Nephron progenitor cell (in vitro differentiated cells): ENCODE measurements at places on chromosomes 5 and 9.

DNA sequence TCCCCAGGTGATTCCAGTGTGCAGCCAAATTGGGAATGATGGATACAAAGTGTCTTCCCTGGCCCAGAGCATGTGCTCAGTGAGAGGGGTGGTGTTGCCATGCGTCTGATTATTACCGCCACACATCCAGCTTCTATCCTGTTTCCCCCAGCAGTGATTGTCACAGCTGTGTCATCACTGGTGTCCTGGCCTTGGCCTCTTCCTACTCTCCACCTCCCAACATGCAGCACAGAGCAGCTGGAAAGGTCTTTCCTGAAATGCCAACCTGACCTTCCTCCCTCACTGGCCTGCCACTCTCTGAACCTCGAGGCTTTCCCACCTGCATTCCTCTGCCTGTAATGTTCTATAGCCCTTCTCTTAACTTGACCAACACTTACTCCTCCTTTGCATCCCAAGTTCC, 60.0 kb downstream of the TMOD1 start:
- no peak for DNase-seq

DNA sequence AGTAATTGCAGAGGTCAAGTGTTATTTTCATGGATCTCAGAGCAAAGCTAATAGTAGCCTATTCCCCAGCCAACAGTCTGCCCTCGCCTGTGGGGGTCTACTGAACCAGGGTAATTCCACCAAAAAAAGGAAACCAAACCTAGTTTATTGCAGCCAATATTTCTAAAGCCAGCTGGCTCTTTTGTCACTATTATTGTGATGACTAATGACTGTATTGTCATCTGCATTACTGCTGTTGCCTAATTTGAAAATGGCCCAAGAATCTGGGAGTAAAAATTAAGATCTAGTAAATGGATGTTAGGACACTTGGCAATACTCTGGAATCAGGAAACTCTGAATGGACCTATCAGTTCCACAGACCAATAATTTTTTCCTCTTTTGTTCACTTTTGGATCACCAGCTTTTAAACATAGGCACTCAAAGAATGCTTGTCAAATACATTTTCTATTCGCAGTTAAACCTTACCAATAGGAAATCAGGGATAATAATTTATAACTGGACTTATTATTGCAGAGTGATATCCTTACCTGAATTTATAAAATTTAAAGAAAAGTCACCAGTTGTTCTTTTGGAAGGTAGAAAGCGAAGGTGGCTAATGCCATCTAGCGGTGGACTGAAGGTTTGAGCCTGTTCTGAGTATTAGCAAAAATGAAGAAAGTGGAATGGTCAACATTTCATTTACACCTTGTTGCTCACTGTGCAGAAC, 69.2 kb downstream of the SYK start:
- DNase-seq, result peak; percentile 36

DNA sequence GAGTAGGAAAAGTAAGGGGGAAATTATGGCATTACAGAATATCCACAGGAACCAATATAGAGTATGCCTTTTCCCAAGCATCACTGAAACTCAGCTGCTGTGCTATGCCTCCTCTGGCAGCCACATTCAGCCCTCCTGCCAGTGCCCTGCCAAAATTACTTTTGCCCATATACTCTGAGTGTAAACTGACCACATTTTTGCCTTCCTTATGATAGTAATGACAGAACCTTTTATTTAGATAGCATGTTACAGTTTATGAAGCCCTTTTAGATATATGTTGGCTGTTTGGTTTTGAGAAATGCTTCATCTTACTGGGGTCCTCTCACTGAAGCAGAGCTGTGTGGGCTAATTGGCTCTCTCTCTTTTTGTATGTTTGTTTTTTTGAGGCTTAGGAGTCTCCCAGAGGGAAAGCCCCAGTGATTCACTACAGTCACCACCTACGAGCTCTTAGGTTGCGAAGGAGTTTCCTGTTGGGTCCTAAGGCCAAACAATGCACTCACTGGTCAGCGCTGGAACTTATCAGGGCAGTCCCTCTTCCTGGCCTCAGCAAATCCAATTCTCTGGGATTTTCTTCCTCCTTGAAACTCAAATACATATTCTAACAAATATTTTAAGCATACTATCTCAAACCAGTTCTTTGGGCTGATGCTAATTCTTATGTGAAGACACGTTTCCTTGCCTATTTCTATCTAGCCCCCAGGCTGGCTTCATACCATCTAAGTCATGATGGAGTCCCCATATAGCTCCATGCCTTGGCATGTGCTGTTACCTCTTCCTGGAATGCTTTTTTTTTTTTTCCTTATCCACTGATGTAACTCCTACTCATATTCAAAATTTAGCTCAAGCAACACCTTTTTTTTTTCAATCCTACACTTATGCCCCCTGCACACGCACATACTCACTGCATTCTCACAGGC, 3.7 kb downstream of the PHF24 start:
- no peak for DNase-seq

DNA sequence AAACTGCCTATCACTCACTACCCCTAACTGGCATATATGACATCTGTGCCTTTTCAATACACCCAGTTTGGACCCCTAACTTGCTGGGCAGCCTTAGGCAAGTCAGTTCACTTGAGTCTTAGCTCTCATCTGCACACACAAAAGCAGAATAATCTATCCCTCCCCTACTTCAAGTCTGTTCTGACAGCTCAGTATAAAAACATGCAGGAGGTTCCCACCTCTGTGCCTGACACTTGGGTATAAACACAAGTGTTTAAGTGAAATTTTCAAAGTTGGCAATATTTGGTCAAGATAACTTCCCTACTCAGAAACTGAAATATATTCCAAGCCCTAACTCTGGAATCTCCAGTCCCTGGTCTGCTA, 12.6 kb downstream of the HNRNPH1 start:
- no peak for DNase-seq

DNA sequence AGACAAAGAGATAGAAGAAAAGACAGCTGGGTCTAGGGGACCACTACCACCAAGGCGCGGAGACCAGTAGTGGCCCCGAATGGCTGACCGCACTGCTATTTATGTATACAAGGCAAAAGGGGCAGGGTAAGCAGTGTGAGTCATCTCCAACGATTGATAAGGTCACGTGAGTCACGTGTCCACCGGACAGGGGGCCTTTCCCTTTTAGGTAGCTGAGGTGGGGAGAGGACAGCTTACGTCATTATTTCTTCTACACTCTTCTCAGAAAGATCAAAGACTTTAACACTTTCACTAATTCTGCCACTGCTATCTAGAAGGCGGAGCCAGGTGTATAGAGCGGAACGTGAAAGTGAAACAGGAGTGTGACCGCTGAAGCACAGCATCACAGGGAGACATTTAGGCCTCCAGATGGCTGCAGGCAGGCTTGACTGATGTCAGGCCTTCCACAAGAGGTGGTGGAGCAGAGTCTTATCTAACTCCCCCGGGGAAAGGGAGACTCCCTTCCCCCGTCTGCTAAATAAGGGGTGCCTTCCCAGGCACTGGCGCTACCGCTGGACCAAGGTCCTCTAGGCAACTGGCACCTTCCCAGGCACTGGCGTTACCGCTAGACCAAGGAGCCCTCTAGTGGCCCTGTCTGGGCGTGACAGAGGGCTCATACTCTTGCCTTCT, 6.1 kb upstream of the PRR16 start:
- peak; percentile 59 for DNase-seq

- DNase-seq, result no peak
Observed at GRCh38 chr5:151285683-151286082, 17.9 kb downstream of the SLC36A3 start.

- DNase-seq, result peak; percentile 69
Observed at GRCh38 chr5:127313847-127314473, 23.4 kb downstream of the MEGF10 start.

DNA sequence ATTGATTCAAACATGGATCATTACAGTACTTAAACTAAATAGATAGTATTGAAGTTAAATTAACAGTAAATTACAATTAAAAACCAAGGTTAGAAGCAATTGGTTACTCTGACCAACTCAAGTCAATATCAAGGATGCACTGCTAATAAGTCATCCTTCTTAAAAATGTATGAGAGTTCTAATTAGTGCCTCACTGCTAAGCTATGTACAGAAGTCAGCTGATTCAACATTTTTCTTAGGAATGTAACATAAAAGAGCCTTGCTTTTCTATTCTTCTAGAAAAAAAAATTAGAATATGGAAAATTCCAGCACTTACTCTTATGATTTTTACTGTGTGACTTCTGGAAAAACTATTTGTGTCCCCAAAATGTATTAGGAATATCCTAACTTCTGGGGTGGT, 75.7 kb upstream of the FBN2 start:
- no peak for DNase-seq

GRCh38 chr9:35432076-35432475, 57.8 kb upstream of the RUSC2 start:
- no peak for DNase-seq

GRCh38 chr5:138338411-138339090, 485 bp downstream of the FAM53C start:
- peak; percentile 15 for DNase-seq

DNA sequence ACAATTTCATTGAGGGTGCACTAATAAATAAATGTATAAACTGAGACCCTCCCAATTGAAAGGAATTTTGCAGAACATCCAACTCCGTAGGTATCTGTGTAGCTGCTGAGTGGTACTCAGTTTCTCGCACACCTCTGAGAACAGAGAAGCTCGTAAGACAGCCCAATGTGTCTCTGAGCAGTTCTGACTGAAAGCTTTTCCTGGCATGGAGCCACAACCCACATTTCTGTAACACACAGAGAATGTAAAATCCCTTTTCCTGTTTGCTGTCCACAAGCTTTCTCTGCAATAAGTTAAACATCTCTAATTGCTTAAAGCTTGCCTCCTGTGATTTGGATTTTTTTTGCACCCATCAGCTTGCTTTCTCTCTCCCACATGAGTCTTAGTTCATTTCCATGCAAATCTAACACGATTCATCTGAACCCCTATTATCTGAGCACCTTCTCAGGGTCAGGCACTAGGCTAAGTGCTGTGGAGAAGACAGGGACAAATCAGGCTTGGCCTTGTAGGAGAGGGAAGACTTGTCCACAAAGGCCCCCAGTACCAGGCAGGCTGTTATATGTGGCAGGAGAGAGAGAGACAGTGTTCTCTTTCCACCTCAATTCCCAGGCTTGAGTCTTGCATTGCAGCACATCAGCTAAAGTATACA, 44.2 kb upstream of the COL15A1 start:
- no peak for DNase-seq

DNA sequence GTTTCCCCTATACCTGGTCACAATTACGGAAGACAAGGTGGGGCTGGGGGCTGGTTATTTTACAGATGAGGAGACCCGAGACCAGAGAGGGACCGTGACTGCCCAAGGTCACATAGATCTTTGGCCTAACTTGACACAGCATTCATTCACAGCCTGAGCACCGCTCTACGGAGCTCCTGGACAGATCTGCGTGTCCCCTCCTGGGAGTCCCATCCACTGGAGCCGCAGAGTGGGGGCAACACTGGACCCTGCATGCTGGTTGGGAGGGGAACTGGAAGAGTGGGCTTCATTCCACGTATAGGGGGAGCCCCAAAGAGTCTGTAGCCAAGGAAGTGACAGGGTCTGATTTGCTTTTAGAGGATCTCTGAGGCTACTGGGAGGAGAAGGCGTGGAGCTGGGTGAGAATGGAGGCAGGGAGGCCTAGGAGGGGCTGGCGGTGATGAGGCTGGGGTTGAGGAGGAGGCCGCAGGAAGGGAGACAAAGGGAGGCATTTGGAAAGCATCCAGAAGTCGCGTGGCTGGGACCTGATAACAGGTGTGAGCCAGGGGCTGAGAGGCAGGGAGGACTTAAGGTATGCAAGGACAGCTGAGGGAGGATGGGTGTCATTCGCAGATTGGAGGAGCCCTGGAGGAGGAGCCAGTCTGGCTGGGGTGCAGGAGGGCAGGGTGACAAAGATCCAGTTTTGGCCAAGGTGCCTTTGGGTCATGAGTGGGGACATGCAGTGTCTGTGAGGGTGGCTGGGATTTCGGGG, 64.3 kb upstream of the IER5L start:
- DNase-seq, result no peak

DNA sequence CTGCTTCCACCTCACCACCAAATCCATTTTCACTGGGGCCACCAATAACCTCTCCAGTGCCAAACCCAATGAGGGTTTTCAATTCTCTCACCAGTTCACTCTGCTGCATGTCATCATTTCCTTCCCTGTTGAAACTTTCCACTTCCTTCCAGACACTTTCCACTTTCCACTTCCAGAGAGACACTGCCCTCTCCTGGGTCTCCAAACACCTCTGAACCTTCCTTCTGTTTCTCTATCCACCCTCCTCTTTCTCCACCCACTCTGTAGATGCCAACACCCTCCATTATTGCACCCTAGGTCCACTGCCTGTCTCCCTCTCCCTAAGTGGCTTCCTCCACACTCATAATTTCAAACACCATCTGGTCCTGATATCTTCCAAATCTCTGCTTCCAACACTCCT, 39.6 kb downstream of the PDE6A start:
- DNase-seq, result no peak

DNA sequence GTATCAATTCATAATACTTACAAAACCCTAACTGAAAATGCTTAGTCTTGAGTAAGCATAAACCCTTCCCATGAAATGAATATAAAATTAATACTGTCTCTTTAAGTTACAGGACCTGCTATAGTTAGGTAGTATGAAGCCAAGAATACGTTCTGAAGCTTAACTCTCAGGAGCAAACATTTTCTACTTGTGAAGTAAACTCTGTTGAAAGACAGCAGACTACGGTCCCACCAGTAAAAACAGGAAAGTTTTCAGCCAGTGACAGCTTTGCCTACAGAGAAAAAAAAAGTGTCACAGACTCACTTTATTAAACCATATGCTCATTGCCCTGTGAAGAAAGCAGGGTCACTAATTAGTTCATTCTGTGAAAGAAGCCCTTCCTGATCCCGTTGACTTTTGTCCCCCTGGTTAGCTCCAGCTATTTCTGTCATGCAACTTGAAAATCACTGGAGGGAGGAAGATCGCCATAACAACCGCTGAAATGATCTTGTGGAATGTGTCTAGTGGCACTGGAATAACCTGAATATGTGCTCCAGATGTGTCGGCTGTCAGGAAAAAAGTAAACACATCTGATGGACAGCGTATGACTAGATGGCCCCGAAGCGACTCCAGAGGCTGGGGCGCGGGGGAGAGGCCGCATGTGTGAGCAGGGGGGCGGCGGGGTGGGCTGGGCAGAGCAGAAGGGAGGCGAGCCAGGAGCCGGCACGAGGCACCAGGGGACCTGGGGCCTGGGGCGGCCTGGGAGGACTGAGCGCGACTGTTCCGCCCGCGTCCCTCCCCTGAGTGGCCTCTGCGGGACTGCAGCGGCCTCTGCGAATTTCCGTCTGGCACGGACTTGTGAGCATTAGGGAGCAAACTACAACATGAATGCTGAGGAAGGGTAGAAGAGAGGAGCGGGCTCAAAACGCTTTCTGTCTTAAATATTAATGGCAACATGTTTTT, 41.9 kb downstream of the BNC2 start:
- peak; percentile 77 for DNase-seq
